Caco-2 (cell line): ENCODE measurements at places on chromosomes 16 and 17. TPM values are rescaled to one million over a fixed set of nuclear protein-coding genes. Genes with fewer than 3 reads are reported as not detected.

NME1 gene
- 278 and 336 TPM in 2 replicates for total RNA-seq

CSH2 gene
- total RNA-seq = not detected in 2 replicates

DCUN1D3 gene
- 16.4 and 19.2 TPM in 2 replicates for total RNA-seq

C17orf100 gene
- total RNA-seq = 3.1 and 3.4 TPM in 2 replicates

ZNF750 gene
- 0.14 and 0.19 TPM in 2 replicates for total RNA-seq

LAT gene
- 1.7 and 3.2 TPM in 2 replicates for total RNA-seq

PRR29 gene
- total RNA-seq = not detected in 2 replicates
